ENCODE measurements at places on chromosomes 12 and 14.
A peak's percentile ranks its signal among the peaks of the same experiment; 100 is the strongest.

- DNase-seq: no peak
These were observed 100.6 kb downstream of the ANO4 start for GRCh38 chr12:100895192-100895591.

- DNase-seq: no peak
These were observed 34.8 kb upstream of the SELPLG start for GRCh38 chr12:108668542-108668941.

- DNase-seq: no peak
These were observed 1226.0 kb upstream of the SEL1L start for GRCh38 chr14:82759656-82760055.

GRCh38 chr14:104634138-104634760 lies 29.7 kb upstream of the TMEM179 start:
- peak; percentile 61 for DNase-seq

- DNase-seq: no peak
These were observed 182.2 kb upstream of the USP15 start for GRCh38 chr12:62078020-62078419.

GRCh38 chr14:58954901-58955861 lies 233.3 kb upstream of the DAAM1 start:
- no peak for DNase-seq

- no peak for DNase-seq
These were observed 57.9 kb upstream of the TMX1 start for GRCh38 chr14:51182131-51182565.

GRCh38 chr12:81962126-81962856 lies 203.1 kb upstream of the PPFIA2 start:
- DNase-seq: no peak

DNA sequence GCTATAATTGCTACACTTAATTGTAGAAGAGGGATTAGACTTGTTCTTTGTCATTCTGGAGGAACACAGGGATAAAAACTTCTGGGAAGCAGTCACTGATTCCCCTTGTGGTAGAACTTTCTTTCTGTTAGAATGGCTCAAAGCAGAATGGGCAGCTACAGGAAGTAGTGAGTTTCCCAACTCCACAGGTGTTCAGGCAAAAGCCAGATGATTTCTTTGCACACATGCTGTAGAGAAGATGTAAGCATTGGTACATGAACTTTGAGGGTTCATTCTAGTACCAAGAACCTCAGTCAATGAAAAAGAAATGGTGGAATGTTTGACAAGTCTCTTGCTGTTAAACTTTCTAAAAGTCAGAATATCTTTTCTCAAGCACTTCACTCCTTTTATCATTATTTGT lies 4.3 kb downstream of the NDUFA9 start:
- DNase-seq: no peak

- DNase-seq: no peak
These were observed 2.1 kb downstream of the DDN start for GRCh38 chr12:48996794-48997718.

DNA sequence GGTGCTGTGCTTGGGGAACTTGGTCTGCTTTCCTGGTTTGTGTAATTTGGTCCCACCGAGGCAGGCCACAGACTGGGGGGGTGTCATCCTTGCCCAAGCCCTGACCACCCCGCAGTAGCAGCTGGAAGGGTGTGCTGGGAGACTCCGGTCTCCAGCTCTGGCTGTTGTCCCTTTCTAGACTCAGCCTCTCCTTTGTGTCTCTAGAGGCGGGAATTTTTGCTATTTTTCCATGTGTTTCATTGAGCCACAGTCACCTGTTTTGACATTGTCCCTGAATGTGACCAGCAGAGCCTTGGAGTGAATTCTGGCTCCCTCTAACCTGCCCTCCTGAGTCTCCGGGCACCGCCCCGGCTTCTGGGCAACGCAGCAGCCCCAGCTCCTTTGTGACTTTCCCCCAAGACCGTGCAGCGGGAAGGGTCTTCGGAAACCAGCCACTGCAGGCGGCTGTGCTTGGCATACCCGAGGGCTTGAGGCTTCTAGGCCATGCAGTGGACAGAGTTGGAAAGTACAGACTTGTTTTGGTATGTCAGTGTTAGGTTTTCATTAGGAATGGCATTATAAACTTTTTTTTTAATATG lies 98.6 kb downstream of the TNFAIP2 start:
- no peak for DNase-seq

GRCh38 chr12:99110212-99110611 lies 465.1 kb downstream of the APAF1 start:
- no peak for DNase-seq

DNA sequence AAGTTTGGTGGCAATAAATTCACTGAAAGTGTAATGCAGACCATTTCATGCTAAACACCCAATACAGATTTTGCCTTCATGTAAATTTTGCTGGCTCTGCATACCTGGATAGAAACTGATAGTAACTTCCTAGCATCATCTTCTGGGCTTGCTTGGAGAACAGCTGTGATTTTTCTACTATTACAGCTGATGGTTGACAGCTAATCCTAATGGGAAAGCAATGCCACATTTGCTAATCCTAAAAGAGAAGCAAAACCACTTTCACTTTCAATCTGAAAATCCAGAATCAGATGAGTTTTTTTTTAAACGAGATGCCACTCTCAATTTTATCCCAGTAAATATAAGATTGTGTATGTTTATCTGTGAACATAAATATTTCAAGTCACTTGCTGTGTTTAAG lies 1035.9 kb downstream of the TRHDE start:
- DNase-seq: no peak

- DNase-seq: no peak
These were observed 88.6 kb downstream of the AEBP2 start for GRCh38 chr12:19527866-19528265.

DNA sequence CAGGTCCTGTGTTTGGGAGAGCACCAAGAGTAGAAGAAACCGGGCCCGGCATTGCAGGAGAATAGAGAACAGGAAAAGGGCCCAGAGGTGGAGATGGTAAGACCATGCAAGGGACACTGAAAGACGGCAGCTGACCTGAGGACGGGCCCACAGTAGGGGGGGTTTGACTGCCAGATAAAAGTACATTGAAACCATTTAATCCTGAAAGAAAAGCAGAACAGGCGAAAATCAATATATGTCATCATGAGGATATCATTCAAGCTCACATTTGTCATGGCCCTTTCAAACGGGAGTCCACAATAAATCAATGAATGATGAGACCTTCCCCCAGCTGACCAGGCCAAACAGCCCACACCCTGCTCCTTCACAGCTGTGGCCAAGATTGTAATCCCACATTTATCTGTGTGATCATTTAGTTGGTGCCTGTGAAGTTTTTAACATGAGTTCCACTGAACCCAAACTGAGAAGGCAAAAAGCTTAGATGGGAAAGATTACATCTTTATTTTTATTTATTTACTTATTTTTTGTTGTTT lies 39.5 kb downstream of the E2F7 start:
- no peak for DNase-seq

DNA sequence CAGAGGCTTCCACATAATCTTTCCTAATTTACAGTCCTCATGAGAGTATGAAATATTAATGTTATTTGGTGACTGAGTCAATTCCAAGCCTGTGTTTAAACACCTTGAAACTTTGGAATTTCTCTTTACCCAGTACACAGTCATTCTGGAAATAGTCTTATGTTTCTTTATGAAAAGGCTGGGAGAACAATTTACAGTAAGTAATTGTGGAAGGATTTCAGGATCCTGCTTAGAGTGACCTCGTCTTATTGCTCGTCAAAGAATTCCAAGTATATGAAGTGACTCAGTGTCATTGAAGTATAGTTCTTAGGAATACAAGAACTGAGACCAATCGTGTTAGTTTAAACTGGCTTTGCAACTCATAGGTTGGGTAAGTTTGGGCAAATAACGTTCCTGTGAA lies 634.2 kb downstream of the SLC16A7 start:
- DNase-seq: no peak

DNA sequence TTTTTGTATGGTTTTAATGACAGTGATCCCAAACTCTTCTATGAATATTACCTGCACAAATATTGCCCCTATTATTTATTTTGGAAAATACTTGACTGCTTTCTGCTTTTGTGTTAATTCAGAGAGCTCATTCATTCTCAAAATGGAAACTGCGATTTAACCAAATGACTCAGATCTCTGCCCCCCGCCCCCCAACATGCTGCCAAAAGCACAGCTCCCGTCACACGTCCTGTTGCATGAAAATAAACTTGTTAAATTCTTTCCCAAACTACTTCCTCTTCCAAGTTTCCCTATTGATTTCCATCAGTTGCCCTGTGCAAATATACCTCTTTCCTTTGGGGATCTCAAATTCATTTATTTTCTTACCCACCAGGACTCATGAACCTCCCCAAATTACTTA lies 18.0 kb upstream of the NRDE2 start:
- DNase-seq: no peak
